Activated CD4-positive, alpha-beta T cell treated with anti-CD3 and anti-CD28 coated beads, Interleukin-2, amount 50 U/mL, for 4 hours (primary cell): ENCODE measurements at places on chromosomes 2 and 18.

DNA sequence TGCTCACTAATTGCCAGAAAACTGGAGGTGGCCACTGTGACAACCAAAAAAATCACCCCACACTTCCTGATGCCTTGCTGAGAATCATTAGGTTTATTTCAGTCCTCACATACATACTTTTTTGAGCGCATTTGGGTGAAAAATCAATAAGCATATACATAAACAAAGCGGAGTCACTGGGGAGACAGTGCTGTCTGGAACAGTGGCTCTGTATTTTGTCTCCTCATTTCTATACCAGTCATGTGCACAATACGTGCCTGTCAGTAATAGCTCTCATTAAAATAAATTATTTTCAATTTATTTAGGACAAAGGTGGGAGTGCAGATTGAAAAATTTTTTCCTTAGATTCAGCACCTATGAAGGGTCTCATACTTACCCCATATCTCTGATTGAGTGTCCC is 48.2 kb downstream of the CXCR4 start:
- DNase-seq: no peak

DNA sequence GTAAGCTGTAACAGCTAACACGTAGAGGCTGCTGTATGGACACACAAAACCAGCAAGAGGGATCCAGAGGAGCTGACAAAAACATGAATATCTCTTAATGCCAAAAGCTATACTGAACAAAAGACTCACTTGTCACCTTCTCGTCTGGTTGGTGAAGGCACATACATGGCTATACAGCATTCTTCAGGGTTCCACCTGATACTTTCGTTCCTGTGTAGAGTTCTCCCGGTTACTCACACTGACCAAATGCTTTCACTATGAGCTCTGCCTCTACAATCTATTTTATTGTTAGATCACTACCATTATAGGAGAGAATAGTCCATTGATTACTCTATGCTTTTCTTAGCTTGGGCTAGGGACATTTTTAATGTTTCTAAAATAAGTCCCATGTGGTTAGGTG is 193.1 kb downstream of the HNMT start:
- no peak for DNase-seq

DNA sequence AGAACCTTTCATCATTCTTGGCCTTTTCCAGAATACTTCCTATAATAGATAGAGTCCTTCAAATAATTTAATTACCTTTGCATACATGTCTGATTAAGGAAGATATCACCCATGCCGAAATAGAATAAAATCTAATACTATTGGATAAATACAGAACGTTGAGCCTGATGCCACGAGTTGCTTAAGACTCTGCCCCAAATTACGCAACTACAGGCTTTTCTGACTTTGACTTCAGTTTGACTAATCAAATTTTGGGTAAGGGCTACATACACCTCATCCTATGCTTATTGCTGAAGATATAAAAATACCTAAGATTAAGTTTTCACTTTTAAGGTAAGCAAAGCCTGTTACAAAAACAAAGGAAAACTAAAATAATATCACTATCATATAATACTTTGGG is 1065.1 kb upstream of the NRXN1 start:
- no peak for DNase-seq

GRCh38 chr2:195838002-195838401 is 181.0 kb downstream of the SLC39A10 start:
- DNase-seq: no peak

DNA sequence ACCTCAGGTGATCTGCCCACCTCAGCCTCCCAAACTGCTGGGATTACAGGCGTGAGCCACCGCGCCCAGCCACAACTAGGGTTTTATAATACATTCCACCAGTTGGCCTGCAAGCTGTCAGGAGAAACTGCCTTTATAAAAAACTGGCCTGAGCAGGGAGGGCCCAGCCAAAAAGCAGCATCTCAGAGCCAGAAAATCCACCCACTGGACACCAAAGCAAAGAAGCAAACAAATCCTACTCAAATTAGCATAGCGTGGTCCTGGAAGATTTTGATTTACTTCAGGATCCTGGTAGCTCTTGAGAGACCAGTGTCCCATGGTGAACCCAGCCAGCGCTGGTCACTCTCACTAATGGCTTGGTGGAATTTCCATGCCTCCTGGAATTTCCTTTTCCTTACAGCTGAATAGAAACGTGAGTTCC is 60.0 kb upstream of the PXDN start:
- no peak for DNase-seq
